SHP77 treated with DMSO at 0.1 percent for 48 hours (cell line): ENCODE measurements at places on chromosomes 1 and 21.

DNA sequence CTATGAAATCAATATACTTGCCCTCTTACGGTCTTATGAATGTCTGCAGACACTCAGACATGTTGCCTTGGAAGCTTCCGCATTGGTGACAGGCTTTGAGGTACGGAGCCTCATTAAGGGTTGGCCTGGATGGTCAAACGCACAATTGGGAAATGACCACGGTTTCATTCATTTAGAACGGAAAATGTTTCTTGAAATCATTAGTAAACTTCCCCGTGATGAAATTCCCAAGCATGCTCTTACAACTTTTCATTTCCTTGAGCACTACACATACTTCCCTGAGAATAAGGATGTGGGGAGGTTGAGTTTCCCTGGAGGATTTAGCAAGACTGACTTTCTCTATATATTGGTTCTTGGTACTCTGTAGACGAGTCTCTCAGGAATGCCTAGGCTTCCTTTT, 146.3 kb downstream of the HLX start:
- DNase-seq: no peak

DNA sequence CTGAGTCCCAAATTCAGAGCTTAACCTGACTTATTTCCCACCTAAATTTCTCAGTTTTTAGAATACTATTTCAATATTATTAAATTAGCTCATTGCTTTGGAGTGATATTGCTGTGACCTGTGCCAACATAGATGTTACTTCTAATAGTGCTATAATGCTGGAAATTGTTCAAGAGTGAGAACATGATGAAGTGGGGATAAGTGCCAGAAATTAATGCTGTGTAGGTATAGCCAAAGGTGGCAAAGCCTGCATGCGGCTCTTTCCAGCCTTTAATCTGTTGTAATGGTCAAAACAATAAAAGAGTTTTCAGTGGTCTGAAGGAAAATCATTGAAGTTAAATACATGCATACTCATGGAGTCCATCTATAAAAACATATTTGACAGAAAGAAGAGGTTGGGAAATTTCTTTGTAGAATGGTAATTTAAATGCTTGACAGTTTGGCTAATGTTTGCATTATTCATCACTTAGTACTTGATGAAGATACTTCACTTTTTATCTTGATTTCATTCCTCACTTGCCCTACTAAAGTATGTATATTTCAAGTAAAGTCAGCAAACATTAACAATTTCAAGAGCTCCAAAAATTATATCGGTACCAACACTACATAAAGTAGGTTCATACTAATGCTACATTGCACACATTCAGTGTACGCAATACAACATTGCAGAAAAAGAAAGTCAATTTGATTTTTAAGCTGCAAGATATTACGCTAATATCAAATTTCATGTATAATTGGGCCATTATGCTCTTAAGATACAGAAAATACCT, 82.1 kb downstream of the OLFM3 start:
- no peak for DNase-seq

DNA sequence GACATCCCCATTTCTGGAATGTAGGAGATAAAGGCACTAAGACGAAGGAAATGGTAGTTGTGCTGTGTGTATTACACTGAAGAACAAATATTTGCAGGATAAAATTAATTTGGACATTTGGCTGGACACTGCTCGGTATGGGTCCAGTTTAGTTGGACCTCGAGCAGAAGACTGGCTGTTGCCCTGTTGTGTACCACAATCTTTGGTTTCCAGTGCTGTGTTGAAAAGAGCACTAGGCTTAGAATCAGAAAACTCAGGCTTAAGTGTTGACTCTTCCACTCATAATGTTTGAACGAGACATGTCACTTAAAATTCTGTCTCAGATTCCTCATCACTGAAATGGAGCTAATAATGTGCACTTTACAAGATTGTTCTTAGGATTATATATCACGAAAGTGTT, 1.2 kb upstream of the ARPC5 start:
- DNase-seq: no peak

GRCh38 chr1:12232221-12232620, 2.4 kb downstream of the VPS13D start:
- DNase-seq: no peak

DNA sequence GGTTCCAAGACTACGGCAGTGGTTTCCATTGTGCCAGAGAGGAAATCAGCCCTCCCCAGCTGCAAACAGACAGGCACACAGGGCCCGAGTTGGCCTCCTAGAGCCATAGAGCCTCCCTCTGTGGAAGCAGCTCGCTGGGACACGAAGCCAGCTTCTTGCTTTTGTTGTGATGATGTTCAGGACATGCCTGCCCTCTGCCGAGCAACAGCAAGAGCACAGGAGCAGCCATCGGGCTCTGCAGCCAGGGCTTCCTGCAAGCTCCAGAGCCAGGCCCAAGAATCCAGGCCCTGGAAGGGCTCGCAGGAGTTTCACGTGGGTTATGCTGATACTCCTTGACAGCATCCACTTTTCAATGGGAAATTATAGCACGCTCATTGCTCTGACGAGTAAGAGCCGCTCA, 18.5 kb downstream of the NPHP4 start:
- DNase-seq: no peak

DNA sequence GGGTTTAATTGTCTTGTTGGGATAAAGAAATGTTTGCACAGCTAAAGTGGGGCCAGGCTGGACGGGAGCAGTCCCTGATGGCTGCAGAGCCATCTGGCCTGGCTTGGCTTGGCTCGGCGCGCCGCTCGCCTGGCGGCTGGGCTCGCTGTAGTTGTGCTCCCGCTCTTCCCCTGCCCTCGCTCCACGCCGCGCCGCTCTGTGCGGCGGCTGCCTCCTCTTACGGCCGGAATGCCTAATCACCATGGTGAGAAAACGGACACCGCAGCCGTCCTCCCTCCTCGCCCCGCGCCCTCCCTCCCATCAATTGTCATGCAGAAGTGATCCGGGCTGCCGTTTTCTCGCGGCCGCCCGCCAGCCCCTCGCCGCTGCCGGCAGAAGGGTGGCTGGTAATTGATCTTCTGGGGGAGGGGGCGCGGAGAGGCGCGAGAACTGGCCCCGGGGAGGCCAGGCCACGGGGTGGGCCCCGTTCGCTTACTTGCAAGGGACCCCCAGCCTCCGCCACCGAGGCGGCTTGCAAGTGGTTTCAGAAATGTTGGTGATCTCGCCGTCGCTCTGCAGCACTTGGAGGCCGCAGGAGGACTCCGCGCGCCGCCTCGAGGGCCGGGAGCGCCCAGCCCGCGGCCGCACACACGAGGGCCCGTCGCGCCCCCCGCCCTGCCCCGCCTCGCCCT, 12.4 kb downstream of the RNF220 start:
- DNase-seq: peak; percentile 28

DNA sequence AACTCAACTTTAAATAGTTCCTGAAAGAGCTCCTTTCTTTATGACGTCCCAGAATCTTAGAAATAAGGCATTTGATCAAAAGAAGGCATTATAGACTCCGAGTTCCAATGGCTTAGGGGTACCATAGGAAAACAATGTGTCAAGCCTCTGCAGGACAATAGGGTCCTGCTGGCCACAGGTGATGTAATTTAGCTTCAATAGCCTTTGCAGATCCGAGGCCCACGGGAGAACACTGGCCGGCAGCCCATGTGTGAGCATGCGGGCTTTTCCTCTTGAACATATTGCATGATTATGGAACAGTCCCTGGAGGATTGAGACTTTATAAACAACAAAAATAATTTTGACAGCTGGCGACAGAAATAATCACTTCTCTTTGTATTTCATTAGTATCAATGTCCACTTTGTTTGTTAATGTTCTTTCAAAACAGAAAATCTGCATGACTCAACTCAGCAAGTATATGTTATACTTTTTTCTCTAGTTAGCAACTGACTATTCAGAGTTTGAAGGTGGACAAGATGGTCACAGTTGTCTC, 49.0 kb upstream of the NR5A2 start:
- DNase-seq: no peak

DNA sequence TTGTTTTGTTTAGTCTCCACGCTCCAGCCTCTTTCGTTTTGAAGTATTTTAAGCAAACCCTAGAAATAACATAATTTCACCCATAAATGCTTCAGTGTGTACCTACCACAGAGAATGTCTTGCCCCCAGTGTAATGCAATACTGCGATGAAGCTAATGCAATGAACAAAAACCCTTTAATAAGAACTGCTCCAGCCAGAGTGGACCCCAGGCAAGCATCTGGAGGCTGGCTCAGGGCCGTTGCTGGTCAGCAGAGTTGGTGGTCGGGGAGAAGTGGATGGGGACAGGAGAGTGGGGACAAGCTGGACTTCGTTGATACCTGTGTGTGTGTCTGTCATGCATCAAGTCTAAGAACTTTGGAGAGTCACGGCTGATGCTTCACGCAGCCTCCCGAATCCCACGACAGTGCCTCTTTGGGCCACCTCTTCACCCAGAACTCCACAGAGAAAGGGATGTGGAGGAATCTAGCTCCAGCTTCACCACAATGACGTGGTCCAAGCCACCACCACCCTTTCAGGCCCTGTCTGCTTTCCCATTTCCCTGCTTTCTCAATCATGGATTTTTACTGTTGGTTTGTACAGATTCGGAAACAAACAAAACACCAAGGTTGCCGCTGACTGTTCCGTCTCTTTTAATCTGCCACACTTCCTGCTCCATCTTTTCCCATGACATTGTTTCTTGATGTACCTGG, 108.6 kb upstream of the ERRFI1 start:
- no peak for DNase-seq

DNA sequence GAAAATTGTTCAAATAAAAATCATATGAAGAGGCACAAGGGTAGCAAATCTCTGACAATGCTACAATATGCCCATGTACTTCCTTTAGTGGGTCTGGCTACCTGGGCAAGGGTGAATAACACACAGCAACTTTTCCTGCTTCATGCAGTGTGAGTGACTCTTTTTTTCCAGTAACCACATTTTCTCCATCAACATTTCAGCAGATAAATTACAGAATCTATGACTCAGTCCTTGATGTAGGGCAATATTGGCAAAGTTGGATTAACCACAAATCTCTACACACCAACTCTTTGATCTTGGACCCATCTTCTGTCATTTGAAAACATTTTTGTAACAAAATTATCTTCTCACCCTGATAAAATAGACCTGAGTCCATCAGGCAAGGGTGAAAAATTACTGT, 31.7 kb downstream of the ERICH3 start:
- DNase-seq: no peak

DNA sequence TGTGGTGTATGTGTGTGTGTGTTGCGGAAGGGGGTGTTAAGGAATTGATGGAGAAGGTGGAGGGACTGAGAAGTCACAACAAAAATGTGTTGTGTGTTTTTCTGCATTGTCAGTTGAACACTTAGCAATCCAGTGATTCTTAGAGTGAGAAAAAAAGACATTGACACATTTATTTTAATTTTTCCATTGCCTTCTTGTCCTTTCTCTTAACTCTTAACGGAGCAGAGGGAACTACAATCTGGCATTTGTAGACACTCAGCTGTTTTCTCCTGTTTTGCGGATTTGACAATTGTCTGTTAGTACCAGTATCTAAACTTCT, 725 bp downstream of the C1orf53 start:
- no peak for DNase-seq

GRCh38 chr1:155093911-155094621, 15.4 kb downstream of the EFNA3 start:
- DNase-seq: peak; percentile 91

DNA sequence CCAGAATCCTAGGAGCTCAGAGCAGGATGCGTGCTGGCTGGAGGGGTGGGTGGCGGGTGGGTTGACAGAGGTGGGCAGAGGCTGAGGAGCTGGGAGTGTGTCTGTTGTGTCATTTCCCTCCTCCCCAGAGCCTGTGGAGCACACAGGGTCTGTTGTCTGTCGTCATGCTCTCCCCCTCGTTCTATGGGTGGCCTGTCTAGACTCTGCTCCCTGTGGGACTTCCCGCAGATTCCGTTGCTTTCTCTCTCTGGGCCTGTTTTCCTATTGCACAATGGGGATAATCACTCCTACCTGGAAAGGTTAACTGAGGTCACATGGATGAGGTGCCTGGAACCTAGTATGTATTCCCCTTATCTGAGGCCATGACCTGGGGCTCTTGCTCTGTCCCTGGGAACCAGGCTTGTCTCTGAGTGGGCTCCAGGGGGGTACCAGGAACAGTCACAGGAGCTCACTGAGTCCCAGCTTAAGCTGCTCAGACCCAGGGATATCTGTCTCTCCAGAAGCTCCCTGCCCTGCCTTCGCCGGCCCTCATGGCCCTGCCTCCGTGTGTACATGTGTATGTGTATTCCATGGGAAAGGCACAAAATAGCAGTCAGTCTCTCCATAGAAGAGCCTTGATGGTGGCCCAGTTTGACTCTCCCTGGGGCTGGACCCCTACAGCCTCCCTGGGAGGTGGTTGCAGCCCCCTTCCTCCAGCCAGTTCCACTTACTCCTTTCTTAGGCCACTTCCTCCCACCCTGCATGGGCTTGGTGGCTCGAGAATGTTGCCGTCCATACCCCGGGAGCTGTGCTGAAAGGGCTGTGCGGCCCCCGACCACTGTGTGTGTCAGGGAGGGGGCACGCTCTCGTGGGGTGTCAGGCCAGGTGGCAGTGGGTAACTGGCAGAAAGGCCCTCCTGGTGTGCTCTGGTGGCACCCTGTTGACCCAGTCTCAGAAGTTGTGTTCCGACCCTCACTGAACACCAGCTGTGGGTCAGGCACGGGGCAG, 17.9 kb downstream of the PTPRF start:
- DNase-seq: no peak

DNA sequence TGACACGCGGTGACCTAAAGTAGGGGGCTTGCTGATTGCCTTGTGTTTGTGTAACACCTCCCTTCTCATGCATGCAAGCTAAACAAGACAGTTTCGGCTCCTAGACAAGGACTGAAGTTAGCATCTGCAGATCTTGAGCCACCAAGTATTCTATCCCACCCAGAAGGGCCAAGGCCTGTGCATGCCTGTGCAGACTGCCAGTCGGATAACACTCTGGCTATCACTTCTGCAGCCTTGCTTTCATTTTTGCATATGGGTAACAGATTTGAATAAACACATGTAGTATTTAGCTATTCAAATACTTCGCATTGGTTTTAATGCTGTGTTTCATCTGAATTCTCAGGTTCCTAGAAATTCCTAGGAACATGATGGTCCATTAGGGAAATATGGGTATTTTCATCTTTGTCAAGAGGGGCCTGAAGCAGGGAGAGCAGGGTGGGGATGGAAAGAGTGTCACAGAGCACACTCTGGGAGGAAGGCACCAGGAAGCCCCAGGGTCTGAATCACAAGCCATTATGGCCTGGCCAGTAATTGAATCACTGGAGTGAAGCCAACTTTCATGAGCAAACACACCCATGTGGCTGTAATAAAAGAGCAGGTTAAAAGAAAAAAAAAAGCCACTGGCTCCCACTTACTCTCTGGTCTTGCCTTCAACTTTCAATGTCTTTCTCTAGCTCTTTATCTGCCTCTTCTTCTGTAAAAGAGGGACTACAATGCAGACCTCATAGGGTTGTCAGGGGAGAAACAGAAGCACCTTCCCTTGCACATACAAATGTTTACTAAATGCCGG, 28.3 kb downstream of the GADD45A start:
- DNase-seq: peak; percentile 75

GRCh38 chr1:119010201-119010600, 22.1 kb upstream of the TBX15 start:
- DNase-seq: no peak
